Fibroblast of skin of scalp (primary cell): ENCODE measurements at places on chromosomes 2 and 18.

DNA sequence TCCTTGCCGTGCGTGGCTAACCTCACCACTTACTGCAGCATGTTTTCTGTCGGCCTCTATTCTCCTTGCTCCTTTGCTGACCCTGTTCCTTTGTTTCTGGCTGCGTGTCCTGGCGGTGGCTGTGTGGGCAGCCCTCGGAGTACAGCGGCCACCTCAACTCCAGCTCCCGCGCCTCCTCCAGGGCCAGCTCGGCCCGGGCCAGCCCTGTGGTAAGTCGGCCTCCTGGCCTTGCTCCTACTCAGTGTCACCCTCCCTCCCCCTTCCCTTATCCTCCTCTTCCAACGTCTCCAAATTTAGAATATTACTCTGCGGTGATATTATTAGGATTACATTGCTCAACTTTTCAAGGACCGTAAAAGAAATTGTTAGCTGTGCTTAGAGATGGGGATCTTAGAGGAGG is 59.5 kb upstream of the RBM44 start:
- no peak for DNase-seq

- no peak for DNase-seq
Observed at GRCh38 chr18:49014605-49015267, 64.0 kb upstream of the SMAD7 start.

GRCh38 chr18:3554811-3555427 is 104.9 kb downstream of the TGIF1 start:
- no peak for DNase-seq

GRCh38 chr18:59423259-59423658 is 64.2 kb upstream of the LMAN1 start:
- no peak for DNase-seq

- peak; percentile 87 for DNase-seq
Observed at GRCh38 chr2:61694312-61695274, 156.4 kb upstream of the XPO1 start.

DNA sequence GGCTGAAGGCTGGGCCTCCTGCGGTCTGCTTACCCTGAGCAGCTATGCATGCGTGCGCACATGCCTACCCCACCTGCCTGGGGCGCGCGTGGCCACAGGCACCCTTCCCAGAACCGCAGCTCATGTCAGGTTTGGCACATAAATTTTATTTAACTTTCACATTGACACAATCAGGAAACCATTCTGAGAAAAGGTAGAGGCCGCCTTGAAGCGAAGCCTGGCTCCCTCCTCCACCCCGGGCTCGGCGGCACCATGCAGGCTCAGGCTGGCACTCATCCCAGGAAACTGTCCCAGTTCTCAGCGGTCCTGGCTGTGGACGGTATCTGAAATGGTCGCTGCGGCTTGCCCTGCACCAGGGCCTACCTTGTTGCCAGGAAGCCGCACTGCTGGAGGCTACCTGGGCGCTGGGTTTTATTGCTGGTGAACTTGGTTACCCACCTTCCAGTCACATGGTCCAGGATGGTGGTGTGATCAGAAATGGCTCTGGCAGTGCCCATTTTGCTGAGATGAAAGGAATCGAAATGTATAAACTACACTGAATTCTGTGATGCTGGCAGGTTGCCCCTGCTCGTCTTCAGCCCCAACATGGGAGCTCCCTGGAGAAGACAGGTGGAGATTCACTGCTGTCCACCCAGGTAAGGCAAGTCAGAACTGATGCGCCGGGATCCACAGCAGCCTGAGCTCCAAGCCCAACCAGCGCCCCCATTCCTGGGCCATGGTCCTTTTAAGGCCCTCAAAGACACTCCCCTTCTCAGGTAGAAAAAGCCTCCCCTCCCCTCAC is 25.5 kb downstream of the CHST10 start:
- DNase-seq, result no peak

DNA sequence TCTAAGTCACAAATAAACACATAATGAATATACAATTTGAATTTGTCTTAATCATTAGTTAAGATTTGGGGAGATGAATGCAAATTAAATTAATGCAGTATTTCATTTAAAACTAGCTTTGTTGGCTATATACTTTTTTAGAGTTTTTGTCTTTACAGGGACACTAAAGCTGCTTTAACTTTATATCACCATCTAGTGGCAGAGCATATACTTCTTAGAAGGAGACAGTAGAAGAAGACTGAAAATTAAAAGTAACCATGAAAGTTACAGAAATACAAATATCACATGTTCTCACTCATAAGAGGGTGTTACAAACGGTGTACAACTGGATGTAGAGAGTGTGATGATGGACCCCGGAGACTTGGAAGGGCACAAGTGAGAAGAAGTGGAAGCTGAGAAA is 268.3 kb upstream of the NETO1 start:
- DNase-seq, result no peak

- DNase-seq, result peak; percentile 22
Observed at GRCh38 chr18:61898640-61899101, 5.9 kb upstream of the RNF152 start.

GRCh38 chr2:46939626-46940359 is 24.2 kb upstream of the MCFD2 start:
- no peak for DNase-seq

- peak; percentile 87 for DNase-seq
Observed at GRCh38 chr2:174117951-174118930, 130.1 kb downstream of the OLA1 start.

GRCh38 chr2:240387669-240388358 is 47.6 kb upstream of the GPC1 start:
- DNase-seq, result peak; percentile 97

- no peak for DNase-seq
Observed at GRCh38 chr2:168037778-168038177, 209.6 kb downstream of the STK39 start.

DNA sequence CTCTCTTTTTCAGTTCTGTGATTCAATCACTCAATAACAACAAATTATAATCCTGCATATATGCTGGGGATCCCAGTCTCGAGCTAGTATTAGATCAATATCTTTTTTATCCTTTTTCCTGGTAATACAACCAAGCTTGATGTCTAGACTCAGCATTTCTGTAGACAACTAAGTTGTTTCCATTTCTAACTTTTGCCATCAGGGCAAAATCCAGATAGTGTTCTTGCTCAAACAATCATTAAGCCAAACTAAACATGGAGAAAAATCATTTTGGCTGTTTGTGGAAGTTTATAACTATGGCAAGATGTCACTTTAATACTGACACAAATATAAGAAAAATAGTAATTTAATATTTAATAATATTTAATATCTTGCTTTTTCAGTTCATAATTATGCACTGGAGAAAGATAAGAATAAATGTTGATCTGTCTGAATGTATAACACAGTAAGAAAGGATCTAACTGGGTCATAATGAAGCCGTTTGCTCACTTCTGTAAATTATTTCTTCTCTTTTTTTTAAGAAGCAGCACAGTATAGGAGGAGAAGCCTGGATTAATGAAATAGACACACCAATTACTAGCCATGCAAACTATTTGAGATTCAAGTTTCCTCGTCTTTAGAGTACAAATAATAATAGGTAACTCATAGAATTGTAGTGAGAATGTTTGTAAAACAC is 979.1 kb downstream of the LRP1B start:
- DNase-seq, result no peak

- no peak for DNase-seq
Observed at GRCh38 chr18:3761266-3761665, 311.3 kb downstream of the TGIF1 start.

DNA sequence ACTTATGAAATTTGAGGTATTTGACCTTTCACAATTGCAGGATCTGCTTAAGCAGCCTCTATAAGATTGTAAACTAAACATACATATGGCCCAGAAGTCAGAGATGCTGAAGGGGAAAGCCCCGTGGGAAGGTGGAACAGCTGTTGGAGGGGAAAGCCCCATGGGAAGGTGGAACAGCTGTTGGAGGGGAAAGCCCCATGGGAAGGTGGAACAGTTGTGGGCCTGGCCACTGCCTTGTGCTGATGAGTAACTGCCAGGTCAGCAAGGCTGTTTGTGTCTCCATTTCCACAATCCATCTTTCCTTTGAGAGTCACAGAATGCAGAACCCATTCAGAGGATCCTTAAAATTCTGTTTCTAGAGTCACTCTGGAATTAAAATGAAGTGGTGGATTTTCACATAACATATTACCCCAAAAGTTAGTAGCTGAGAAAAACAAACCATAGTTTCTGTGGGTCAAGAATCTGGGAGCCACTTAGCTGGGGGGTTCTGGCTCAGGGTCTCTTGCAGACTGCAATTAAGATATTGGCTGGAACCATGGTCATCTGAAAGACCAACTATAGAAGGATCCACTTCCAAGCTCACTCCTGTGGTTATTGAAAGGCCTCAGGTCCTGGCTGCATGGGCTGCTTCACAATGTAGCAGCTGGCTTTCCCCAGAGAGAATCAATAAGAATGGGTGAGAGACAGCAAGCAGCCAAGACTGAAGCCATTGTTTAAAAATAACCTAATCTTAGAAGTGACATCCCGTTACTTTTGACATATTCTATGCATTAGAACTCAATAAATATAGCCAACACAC is 86.6 kb upstream of the CAVIN2 start:
- no peak for DNase-seq

DNA sequence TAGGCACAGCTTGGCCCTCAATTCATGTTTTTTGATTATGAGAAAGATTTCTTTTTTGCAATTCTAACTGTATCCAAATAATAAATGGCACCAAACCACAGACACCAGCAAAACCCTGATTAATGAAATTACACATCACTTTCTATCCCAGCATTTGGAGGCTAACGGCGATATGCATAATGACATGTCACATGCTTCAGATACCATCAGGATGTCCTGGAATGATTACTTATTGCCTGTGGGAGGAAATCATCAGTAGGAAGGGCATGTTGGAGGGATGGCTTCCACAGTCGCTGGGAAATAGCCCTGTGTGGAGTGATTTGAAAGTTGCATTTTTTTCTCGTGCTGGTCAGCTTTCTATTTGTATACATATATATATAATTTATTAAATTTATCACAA is 121.7 kb downstream of the CMPK2 start:
- DNase-seq, result no peak

GRCh38 chr2:114368705-114369104 is 73.7 kb upstream of the DPP10 start:
- DNase-seq, result no peak

GRCh38 chr18:7307030-7307429 is 76.1 kb downstream of the LRRC30 start:
- no peak for DNase-seq

- DNase-seq, result no peak
Observed at GRCh38 chr2:23505984-23506380, 121.0 kb downstream of the KLHL29 start.

DNA sequence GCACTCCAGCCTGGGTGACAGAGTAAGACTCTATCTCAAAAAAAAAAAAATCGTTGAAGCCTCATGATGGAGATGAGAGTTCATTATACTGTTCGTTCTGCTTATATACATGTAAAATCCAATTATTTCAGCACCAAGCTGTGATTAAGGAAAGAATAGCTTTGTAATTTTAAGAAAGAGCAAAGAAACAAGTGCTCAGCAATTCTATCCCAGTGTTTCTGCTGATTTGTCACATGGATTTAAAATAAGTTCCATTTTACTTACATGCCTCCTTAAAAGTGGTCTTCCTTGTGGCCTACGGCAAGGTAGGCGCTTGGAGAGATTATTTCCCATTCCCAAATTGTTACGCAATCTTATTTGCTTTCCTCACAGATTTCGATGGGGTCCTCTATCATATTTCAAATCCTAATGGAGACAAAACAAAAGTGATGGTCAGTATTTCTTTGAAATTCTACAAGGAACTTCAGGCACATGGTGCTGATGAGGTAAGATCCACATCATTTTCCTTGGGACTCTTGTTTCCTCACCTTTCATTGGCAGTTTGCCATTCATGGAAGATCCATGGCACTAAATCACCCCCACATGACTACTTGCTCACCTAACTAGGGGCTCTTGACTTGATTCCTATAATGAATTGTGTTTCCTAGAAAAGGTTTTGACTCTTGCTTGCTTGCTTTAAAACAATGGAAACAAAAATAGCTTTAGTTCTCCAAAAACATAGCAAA is 11.5 kb downstream of the ARPC2 start:
- no peak for DNase-seq

DNA sequence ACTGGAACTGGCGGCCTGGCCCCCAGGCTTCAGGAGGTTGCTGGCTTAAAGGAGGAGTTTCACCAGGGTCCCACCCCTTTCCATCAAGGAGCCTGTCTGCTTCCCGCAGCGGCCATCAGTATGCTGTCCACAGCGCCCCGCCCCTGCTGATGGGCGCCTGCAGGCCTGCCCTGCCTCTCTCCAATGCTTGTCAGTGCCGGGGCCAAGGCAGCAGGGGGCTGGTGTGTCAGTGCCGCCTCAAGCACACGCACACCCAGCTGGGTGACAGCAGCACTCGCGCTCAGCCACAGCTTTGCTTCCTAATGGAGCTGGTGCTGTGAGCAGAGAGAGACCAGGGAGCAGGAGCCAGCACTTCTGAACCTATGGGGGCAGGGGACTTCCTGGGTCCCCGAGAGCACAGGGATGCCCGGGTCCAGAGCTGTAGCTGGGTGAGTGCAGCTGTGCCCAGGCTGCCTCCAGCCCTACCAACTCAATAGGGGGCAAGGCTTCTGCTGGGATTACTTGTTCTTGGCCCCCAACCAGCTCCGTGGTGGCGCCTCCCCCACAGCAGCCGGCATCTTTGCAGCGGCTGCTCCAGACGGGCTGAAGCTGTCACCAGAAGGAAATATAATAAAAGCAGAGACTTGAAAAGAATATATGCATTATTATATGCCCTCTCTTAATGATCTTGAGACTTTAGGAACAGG is 377.2 kb upstream of the LRATD1 start:
- no peak for DNase-seq

DNA sequence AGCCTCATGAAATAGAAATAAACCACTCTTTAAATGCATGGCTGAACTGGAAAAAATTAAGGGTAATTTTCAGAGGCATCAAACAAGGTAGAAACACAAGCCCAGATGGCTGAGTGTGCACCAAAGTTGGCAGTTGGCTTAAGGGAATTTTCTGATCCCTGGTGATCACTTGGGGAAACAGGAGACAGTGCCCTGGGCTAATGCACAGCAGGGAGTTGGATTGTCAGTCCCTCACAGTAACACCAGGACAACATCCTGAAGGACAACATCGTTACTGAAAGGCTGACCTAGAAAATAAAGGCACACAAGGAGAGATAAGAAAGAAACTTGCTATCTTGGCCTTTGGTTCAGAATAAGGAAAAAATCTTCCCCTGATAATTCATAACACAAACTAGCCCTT is 417.0 kb downstream of the SLC4A3 start:
- DNase-seq, result no peak
